ENCODE measurements at places on chromosomes 16 and 17.

DNA sequence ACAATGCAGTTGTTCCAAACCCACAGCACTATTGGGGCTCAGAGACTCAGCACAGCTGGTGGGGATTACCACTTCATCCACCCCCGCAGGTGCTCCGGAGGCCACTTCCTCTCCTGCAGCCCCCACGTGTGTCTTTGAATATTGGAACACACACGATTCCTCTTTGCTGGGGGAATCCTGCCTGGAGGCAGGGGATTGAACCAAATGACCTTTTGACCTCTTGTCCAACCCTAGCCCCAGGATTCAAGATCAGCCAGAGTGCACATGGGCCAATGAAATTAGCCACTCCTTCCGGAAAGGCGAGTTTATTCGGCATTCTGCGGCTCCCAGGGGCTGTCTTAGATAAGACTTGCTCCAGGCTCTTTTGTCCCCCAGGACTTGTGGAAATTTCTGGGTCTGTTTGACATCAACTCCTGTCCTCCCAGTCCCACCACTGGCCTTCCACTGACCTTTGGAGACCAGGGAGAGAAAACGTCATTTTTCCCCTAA lies 350.2 kb downstream of the FOXL1 start:
- no peak for DNase-seq

DNA sequence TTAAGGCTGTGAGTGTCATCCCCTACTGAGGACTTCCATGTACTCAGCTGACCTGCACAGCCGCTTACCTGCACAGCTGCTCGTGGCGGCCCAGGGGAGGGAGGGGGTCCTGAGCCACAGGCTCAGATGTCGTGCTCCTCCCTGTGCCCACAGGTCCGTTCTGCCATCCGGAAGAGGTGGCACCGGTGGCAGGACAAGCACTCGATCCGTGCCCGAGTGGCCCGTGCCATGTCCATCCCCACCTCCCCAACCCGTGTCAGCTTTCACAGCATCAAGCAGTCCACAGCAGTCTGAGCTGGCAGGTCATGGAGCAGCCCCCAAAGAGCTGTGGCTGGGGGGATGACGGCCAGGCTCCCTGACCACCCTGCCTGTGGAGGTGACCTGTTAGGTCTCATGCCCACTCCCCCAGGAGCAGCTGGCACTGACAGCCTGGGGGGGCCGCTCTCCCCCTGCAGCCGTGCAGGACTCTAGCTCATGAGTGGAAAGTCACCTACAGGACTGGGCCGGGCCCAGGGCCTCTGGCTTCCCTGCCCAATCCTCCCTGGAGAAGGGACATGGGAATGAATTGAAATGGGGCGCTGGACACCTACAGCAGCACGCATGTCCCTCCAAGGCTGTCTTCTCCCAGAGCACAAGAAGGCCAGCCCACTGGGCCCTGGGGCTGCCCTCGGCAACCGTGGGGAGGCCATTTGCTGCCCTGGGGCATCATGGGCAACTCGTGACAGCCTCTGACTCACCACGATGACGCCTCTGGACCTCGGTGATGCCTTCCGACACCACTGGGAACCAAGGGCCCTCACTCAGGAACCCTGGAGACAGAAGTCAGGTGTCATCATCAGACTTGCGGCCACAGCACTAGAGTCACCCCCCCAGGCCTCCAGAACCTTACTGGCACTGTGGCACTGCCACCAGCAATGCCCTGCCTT lies 9.9 kb upstream of the SPPL2C start:
- no peak for DNase-seq

DNA sequence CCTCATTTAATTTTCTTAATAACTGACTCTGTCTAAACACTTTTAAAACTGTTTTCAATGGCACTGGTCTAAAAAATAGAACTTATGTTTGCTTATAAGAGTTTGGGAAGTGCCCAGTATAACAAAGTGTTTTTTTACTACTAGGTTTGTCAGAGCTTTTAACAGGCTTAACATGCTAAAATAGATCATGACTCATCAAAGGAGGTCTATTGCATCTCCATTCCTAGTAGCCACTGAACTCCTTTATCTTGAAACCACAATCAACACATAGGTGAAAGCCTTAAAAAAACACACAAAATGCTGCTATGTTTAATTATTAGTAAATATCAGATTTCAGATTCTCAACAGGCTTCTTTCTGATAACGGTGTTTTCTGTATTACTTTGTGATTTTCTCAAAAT lies 196.4 kb upstream of the KIF2B start:
- no peak for DNase-seq

DNA sequence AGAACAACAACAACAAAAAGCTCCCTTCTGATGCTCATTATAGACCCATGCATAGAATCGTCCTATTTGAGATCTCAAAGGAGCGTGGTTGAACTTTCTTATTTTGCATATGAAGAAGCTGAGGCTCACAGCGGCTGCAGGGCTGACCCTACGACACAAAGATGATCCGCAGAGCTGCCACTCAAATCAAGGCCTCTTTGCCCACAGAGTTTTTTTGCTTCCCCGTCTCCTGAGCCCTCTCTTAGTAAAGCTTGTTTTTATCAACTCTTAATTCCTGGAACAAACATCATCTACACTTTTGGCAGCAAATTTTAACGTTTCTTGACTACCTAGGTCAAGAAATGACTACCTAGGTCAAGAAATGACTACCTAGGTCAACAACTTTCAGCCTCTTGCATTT lies 73.7 kb downstream of the C16orf95 start:
- no peak for DNase-seq

DNA sequence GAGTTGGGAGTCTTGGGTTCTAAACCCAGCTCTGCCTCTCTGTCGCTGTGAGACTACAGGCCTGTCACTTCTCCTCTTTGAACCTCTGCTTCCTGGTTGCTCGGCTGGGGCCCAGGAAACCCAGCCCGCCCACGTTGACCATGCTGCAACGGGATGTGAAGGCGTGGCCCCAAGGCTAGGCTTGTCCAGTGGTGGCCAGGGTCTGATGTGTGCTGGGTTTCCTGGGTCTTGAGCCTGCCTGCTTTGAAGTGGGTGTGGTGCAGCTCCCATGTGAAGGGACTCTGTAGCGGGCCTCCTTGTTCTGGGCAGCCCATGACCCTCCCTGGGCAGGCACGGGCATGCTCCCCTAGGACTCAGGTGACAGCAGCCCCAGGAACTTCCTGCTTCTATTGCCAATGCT lies 82.3 kb downstream of the SDR42E1 start:
- no peak for DNase-seq

DNA sequence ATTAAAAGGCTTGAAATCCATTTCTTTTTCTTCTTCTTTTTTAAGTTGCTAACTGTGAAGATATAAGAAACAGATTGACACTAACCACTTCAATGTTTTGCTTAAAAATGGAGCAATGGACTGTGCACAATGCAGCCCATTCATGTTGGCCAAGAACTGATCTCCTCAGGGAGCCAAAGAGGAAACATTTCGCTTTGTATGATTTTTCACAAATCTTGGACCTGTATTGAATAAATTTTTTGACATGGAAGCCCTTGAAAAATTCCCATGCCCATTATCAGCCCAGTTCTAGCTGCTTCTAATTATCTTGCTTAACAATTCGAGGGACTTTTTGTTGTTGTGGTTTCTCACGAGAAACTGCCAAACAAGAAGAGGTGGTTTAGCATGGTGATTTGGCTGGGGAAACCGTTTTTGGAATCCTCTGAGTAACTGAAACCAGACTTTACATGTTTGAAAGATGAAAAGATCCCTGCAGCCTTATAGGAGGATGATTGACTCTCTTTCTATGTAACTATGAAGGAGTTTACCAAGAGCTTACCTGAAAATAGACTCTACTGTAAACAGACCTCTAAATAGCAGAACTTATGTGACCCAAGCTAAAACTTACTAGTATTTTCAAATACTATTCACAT lies 1389.4 kb upstream of the GOT2 start:
- DNase-seq: no peak

DNA sequence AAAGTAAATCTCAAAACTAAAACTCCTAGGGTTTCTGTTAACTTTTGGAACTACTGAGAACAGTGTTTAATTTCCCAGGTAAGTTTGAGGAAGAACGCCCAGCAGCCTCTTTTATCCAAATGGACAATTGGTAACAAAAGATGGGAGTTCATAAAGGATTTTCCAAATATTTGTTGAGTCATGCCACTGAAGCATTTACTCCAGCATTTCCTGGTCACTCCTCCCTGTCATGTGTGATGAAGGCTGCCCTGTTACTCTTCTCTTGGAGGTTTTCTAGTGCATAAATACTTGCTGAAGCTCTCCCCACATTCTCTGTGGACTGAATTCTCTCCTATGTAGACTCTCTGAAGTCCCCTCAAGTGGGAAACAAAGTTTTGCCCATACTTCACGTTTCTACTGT lies 16.5 kb downstream of the ZNF75A start:
- DNase-seq: no peak

GRCh38 chr17:72008236-72008876 lies 112.5 kb upstream of the SOX9 start:
- DNase-seq: no peak
